ENCODE measurements at places on chromosomes 3 and 15.

- DNase-seq = no peak
These were observed 22.2 kb downstream of the ALDH1A2 start for GRCh38 chr15:58043192-58043903.

- DNase-seq = no peak
These were observed 3.7 kb downstream of the CIB1 start for GRCh38 chr15:90230071-90230494.

DNA sequence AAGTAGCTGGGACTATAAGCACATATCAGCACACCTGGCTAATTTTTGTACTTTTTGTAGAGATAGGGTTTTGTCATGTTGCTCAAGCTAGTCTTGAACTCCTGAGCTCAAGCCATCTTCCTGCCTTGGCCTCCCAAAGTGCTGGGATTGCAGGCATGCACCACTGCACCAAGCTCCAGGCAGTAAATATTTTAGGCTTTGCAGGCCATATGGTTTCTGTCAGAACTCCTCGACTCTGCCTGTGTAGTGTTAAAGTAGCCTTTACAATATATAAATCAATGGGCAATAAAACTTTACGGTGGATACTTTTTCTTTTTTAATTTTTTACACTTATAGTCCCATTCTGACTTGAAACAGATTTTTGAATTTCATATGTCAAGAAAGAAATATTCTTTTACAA is 41.6 kb downstream of the DAG1 start:
- no peak for DNase-seq

DNA sequence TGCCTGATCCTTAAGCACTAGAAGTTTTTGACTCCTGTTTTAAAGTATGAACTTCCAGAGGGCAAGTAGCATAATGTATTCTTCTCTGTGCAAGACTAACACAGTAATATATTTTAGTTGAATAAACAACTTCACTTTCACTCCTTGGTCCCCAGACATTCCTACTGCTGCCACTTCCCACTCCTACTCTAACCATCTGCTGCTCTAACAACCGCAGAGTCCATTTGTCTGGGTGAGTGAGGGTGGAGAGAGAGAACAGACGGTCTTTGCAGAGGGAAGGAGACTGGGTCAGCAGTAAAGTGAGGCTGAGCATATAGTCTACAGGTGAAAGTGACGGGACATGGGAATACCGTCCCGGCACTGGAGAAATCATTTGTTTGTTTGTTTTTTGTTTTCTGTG is 301.0 kb upstream of the SLCO3A1 start:
- DNase-seq = no peak

DNA sequence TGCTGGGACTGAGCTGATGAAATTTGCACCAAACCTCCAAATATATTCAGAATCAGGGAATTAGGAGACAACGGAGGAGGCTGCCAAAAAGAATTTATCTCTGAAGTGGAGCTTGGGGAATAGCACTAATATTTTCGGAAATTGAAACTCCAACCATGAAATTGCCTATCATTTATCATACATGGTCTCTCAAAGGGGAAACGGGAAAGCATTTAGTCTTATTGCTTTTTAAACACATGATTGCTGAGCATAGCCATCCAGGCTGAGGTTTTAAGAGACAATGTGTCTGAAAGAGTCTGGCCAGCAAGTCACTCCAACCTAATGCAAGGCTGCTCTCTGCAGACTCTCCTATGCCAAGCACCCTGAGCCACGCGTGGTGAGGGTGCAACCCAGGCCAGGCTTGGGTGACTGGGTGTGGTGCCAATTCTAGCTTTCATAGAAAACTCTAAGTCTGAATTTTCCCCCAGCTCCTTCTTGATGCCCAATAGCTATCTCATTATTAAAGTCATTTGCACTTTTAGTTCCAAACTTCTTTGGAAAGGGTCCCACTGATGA is 200.2 kb downstream of the RPLP1 start:
- DNase-seq = no peak

DNA sequence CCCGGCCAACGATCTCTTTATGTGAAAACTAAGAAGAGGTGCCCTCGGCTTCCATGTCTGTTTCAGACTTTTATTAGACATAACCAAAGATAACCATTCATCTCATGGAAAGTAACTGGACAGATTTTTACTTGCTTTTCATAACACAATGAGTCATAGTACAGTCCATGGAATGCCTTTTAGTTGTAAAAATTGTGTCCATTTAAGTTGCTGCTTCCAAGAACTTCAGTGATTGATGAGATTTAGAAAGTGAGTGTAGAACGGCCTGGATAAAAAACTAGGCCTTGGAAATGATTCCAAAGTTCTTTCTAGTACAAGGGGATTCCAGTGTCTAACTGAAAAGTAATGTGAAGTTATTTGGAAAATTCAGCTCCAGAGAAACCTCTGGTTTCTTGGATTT is 10.8 kb downstream of the EIF2AK4 start:
- DNase-seq = no peak

GRCh38 chr3:153835540-153835939 is 285.6 kb upstream of the ARHGEF26 start:
- no peak for DNase-seq

DNA sequence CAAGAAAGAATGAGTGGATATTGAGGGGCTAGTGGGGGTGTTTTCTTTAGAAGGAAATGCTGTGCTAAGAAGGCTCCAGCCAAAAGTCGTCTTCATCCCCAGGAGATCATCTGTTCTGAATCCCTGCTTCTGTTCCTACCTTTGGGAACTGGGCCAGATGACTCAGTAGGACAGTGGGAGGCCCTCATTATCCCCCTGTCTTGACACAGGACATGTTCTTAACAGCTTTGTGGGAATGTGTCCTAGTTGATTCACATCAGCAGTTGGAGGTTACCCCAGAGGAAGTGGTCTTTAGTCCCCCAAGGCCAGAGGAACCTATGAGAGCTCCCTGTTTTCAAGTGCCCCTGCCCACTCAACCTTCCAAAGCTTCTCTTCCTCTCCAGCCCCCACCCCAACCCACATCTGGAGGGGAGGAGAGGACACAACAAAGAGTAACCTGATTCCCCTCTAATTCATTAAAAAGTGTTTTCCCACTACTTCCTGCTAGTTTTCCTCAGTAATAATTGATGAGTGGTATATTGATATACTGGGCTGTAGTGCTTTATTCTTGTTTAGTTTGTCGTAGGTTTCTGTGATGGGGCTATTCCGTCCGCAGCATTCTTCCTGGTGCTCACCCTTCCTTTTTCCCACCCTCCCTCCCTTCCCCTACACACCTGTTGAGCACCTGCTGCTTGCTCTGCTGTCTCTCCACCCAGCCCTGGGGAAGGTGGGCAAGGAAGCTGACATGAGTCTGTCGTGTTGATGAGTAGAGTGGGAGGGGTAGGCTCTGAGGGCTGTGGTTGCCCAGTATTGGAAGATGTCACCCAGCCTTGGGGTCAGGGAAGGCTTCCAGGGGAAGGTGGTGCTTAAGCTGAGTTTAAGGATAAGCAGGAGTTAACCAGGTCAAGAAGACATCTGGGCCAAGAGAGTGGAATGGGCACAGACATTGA is 9.3 kb downstream of the PXYLP1 start:
- no peak for DNase-seq

DNA sequence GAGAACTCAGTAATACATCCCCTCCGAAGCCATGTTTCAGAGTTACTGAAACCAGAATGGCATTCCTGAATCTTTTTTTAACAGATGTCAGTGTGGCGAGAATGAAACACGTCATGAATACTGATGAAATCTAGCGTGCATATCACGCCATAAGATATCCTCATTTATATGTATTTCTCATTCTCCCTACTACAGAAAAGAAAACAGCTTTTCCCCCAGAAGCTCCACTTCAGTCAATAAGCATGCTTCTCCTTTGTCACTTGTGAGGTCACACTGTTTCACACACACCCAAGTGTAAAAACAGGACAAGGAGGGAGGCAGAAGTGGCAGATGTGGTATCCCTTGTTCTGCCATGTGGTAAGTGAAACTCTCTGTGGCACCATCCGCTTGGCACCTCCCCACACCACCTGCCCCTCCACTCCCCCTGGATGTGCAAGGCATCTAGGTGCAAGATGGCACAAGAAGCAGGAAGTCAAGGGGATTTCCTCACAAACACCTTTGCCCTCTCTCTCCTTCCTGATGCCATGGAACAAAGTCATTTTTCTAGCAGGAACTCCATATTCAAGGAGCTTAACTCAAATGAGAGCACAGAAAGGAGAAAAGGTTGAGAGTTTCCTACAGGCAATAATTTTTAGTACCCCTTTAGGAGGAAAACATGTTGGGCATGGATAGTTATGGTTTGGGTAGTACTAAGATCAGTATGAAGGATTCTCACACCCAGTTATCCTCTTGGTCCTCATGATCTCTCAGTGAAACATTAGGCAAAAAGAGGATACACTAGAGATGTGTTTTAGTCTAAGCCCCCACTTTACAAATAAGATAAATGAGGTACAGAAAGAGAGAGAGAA is 47.5 kb upstream of the FRMD4B start:
- DNase-seq = no peak

DNA sequence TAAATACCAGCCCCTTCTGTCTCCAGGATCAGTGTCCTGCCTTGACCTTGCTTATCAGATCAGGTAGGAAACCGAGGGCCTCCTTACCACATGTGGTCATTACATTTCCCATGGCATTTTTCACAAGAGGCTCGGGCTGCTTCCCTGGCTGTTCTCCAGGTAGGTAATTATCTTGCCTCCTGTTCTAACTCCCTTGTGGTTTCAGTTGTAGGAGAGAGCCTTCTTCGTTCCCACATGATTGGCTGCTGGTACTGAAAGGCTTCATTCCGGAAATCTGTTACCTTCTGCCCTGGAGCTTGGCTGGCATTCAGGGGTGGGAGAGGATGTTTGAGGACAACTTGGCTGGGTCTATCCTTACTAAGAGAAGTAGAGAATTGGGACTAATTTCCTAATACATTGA is 46.8 kb upstream of the RORA start:
- DNase-seq = peak; percentile 53

- no peak for DNase-seq
These were observed 58.4 kb upstream of the HRH1 start for GRCh38 chr3:11095932-11096265.

GRCh38 chr3:194905696-194906095 is 220.0 kb downstream of the FAM43A start:
- DNase-seq = no peak

GRCh38 chr3:104102386-104102785 is 1264.3 kb upstream of the ALCAM start:
- DNase-seq = no peak

GRCh38 chr15:38323895-38324294 is 71.3 kb downstream of the SPRED1 start:
- no peak for DNase-seq

- DNase-seq = no peak
These were observed 103.5 kb downstream of the TBC1D2B start for GRCh38 chr15:77974098-77974414.

DNA sequence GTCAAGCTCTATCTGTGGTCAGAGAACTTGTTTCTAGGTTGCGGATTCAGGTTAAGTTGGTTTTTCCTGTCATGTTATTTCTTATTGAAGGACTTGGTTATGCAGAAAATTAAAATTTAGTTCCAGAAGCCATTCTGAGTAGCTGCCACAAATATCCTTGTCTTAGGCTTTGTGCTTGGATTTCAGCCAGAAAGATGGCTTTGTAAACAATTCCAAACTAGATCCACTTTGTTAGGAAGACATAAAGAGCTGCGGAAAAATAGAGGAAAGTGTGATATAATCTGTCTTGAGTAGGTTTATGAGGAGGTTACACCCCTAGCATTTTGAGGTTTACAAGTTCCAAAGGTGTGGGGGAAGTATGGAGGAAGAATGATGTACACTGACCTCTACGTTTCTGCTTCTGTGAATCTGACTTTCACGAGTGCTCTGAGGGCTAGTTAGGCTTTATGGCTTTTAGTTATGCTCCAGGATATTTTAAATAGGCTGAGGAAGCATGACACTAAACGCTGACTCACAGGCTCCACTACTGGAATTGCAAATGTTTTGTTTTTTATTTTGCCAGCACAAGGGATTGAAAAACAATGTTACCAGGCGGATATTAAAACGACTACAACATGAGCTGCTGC is 46.3 kb upstream of the UTS2B start:
- no peak for DNase-seq

GRCh38 chr3:169244119-169244864 is 419.2 kb downstream of the MECOM start:
- DNase-seq = no peak

GRCh38 chr3:93923006-93923405 is 50.7 kb downstream of the PROS1 start:
- DNase-seq = no peak

- no peak for DNase-seq
These were observed 75.1 kb upstream of the ETV5 start for GRCh38 chr3:186184021-186184420.

- no peak for DNase-seq
These were observed 600.9 kb upstream of the ROBO2 start for GRCh38 chr3:76438971-76439370.

- DNase-seq = no peak
These were observed 203.3 kb downstream of the FEZF2 start for GRCh38 chr3:62169906-62170660.

- peak; percentile 45 for DNase-seq
These were observed 871 bp downstream of the MAP1A start for GRCh38 chr15:43518197-43518761.

DNA sequence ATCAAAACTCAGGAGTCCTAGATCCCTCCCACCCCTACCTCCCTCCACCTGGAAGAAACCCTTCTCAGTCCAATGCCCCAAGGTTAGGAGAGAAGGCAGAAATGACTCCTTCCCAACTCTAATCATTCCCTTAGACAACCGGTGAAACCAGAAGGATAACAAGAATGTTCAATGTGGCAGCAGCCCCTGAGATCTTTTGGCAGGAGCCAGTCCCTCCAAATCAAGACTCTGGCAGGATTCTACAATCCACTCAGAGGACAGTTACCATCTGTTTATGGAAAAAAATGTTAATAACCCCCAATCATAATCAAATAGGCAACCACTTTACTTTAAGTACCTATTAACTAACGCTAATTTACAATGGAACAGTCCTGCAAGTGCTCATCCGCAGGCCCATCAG is 136.5 kb downstream of the NTRK3 start:
- DNase-seq = no peak

All from NCI-H774 (cell line).